ENCODE measurements at places on chromosomes 16 and 17. TPM values are rescaled to one million over a fixed set of nuclear protein-coding genes. Genes with fewer than 3 reads are reported as not detected.
A peak's percentile ranks its signal among the peaks of the same experiment; 100 is the strongest.

DNA sequence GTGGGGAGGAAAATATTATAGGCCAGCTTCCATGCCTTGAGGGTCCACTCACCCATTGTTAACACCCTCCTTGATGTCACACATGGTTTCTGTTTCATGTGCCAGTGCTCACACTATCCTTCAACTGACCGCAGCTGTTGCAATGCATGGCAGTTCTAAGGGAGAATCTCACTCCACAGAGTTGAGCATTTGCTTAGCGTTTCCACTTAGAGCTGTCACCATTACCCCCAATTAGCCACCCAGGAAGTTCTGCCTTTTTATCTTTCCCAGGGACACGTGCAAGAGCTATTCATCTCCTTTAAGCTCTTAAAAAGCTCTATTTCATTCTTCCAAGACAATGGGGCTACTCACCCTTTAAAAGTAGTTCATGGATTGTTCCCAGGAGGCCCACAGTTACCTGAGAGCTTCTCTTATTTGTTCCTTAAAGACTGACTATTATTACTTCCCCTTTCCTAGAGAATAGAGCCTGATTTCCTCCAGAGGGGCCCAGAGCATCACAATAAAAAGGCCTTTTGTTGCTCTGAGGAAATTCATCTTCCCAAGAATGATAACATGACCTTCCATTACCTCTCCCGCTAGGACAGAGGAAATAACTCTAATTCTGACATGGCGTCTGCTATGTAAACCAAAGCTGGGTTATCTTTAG is 126.8 kb downstream of the CACNG3 start:
- no peak overlapping the region for H3K27ac ChIP-seq
- no peak overlapping the region for H3K4me3 ChIP-seq
- no peaks in the 10 kb centered on the region for H3K4me1 ChIP-seq
- DNase-seq: no peak
- no peaks in the 10 kb centered on the region for H3K36me3 ChIP-seq

Gene MYH11
- total RNA-seq: 3.6 TPM

Gene SEPTIN12
- total RNA-seq: not detected

Gene KRT20
- not detected for total RNA-seq

Gene CSH1
- not detected for total RNA-seq

DNA sequence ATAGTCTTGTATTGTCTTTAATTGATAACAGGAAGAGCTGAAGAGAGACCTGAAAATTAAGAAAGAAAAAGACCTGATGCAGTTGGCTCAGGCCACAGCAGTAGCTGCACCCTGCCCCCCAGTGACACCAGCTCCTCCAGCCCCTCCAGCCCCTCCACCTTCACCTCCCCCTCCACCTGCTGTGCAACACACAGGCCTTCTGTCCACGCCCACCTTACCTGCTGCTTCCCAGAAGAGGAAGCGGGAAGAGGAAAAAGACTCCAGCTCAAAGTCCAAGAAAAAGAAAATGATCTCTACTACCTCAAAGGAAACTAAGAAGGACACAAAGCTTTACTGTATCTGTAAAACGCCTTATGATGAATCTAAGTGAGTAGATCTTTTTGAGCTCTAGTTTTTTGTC is 36.8 kb downstream of the C17orf58 start:
- H3K27ac ChIP-seq: no peak overlapping the region
- DNase-seq: no peak
- H3K4me3 ChIP-seq: no peak overlapping the region

DNA sequence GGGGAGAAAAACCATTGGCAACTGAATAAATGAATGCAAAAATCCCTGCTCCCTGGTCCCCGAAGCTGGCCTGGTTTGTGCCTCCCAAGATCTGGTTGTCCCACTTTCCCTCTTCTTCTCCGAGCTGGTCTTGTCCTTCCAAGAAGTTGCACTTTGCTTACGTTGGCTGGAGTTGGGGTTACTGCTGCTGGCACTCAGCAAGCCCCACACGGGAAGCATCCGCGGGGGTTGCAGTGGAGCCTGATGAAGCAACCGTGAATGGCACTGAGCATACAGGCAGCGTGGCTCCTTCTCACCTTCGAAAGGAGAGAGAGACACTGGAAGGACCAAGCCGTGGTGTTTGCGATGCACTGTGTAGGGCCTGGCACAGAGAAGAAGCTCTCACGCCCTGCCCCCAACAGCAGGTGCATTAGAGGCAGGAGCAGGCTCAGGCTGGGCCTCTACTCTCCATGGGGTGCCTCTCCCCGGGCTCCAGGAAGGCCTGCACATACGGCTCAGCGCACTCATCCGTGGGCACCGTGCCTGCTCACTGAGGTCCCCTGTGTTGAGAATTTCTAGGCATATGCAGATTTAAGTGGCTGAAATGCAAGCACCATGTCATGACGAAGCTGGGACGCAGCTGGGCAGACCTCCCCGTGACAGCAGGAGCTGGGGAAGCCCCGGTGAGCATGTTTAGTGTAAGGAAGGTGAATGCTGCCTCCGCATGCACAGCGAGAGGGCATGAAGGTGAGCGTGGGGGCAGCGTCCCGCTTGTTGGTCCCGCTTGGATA is 12.1 kb downstream of the CA5A start:
- no peak overlapping the region for H3K4me3 ChIP-seq
- no peaks in the 10 kb centered on the region for H3K27me3 ChIP-seq
- no peak overlapping the region for H3K27ac ChIP-seq
- H3K36me3 ChIP-seq: no peaks in the 10 kb centered on the region
- no peak for DNase-seq

- H3K27ac ChIP-seq: no peak overlapping the region
- no peaks in the 10 kb centered on the region for H3K27me3 ChIP-seq
- H3K36me3 ChIP-seq: no peaks in the 10 kb centered on the region
- no peak overlapping the region for H3K4me3 ChIP-seq
- H3K4me1 ChIP-seq: no peaks in the 10 kb centered on the region
Measured at GRCh38 chr16:3983081-3983520, 102.6 kb upstream of the CREBBP start.

Gene VKORC1
- 263 TPM for total RNA-seq

Gene PPP1R1B
- total RNA-seq: 0.46 TPM

Gene HAP1
- not detected for total RNA-seq

Gene TBC1D3E
- not detected for total RNA-seq

- H3K27me3 ChIP-seq: no peaks in the 10 kb centered on the region
- no peaks in the 10 kb centered on the region for H3K36me3 ChIP-seq
Measured at GRCh38 chr17:2351269-2351668, 14.0 kb downstream of the SGSM2 start.

GRCh38 chr17:67080804-67081203 is 36.5 kb downstream of the CACNG1 start:
- H3K27ac ChIP-seq: no peak overlapping the region
- H3K36me3 ChIP-seq: no peaks in the 10 kb centered on the region
- H3K27me3 ChIP-seq: no peaks in the 10 kb centered on the region
- DNase-seq: no peak

Gene MLKL
- 5.2 TPM for total RNA-seq

DNA sequence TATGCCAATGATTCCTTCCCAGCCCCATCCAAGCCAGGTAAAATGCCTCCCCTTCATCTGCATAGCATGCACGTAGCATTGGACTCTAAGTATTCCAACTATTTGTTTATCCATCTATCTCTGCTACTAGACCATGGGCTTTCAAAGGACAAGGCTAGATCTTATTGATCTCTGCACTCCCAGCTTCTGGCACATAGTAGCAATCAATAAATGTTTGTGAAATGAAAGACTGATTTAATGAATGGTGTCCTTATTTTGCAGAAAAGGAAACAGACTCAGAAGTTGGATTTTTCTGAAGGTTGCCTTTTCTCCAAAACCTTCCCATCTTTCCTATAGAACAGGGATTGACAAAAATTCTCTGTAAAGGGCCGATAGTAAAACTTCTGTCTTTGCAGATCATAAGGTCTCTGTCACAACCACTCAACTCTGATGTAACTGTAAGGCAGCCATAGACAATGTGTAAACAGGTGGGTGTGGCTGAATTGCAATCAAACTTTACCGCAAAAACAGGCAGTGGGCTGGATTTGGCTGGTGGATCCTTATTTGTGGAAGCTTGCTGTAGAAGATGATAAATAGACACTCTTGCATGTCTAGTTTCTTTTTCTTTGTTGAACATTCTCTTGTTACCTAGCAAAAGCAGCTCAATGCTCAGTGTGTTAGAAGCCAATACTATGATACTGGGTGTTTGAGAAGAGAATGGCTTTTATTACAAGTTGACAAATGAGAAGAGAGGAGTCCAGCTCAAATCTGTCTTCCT is 7.6 kb upstream of the CMTR2 start:
- H3K4me3 ChIP-seq: no peak overlapping the region
- peak overlapping the region; percentile 5 for H3K27ac ChIP-seq
- H3K27me3 ChIP-seq: no peaks in the 10 kb centered on the region
- no peak for DNase-seq
- no peaks in the 10 kb centered on the region for H3K36me3 ChIP-seq

GRCh38 chr17:50565402-50566350 is 5.2 kb downstream of the CACNA1G start:
- H3K4me1 ChIP-seq: peaks cover 9% of the 10 kb centered on the region
- no peaks in the 10 kb centered on the region for H3K36me3 ChIP-seq
- H3K4me3 ChIP-seq: no peak overlapping the region

Gene ALOX12B
- total RNA-seq: not detected

Gene SPN
- total RNA-seq: 0.60 TPM

GRCh38 chr16:1274767-1275166 is 18.9 kb downstream of the TPSD1 start:
- no peak overlapping the region for H3K4me3 ChIP-seq
- H3K27me3 ChIP-seq: no peaks in the 10 kb centered on the region
- H3K4me1 ChIP-seq: no peaks in the 10 kb centered on the region

Gene KRT25
- total RNA-seq: not detected

DNA sequence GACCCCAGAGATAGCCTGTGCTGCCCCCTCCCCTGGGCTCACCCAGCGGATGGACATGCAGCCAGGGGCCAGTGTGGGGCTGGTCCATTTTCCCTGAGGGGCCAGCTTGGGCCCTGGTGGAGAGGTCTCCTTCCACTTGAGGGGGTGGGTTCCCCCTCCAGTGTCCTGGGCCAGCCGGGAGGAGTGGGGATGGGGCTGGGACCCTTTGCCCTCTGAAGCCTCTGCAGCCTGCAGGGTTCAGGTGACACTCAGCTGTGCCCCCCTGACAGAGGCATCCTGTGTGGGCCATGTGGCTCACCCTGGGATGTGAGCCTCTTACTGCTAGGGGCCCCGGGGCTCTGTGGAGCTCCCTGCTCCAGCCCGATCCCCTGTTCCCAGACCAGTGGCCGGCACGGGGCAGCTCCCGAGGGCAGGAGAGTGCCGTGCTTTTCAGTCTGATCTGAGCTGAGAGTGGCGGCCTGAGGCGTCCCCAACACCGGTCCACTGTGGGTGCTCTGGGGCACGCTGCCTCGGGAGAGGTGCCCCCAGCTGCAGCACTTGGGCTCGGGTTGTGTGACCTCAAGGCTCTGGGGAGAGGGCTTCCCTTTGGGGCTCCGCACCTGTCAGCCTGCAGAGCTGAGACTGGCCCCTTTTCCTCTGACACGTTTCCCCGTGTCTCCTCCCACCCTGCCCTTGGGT is 439 bp upstream of the GNG13 start:
- DNase-seq: no peak
- no peak overlapping the region for H3K27ac ChIP-seq
- no peak overlapping the region for H3K4me3 ChIP-seq
- H3K4me1 ChIP-seq: no peaks in the 10 kb centered on the region
- H3K27me3 ChIP-seq: no peaks in the 10 kb centered on the region

Gene HERPUD1
- 185 TPM for total RNA-seq

DNA sequence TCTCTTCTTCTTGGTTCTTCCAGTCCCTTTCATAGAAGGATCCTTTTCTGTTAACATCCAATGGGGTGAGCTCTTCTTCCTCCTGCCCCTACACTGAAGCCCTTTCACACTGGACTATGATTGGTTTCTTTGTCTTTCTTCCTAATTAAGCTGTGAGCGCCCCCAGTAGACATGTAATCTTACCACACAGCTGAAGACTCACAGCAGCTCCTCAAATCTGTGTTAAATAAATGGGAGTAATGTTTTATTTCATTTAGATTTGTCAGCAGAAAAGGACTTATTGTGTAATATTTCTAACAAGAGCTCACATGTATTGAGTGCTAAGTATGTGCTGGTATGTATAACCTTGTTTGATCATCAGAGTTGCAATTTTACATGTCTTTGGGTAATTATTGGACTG is 55.7 kb downstream of the TOX3 start:
- H3K27me3 ChIP-seq: no peaks in the 10 kb centered on the region
- H3K36me3 ChIP-seq: no peaks in the 10 kb centered on the region
- no peak for DNase-seq
- peak overlapping the region; percentile 47 for H3K27ac ChIP-seq
- H3K4me3 ChIP-seq: no peak overlapping the region

- DNase-seq: no peak
- no peaks in the 10 kb centered on the region for H3K27me3 ChIP-seq
- H3K4me3 ChIP-seq: no peak overlapping the region
- no peaks in the 10 kb centered on the region for H3K4me1 ChIP-seq
- no peaks in the 10 kb centered on the region for H3K36me3 ChIP-seq
Measured at GRCh38 chr16:52309446-52310416, 237.2 kb downstream of the TOX3 start.

Gene RND2
- 2.7 TPM for total RNA-seq

- no peak for DNase-seq
- H3K4me3 ChIP-seq: no peak overlapping the region
- H3K27me3 ChIP-seq: no peaks in the 10 kb centered on the region
- no peaks in the 10 kb centered on the region for H3K4me1 ChIP-seq
- no peaks in the 10 kb centered on the region for H3K36me3 ChIP-seq
Measured at GRCh38 chr17:64337676-64338075, 53.0 kb downstream of the PECAM1 start.

- no peak overlapping the region for H3K27ac ChIP-seq
- no peaks in the 10 kb centered on the region for H3K4me1 ChIP-seq
- no peak overlapping the region for H3K4me3 ChIP-seq
- no peaks in the 10 kb centered on the region for H3K27me3 ChIP-seq
Measured at GRCh38 chr17:29393436-29393835, 3.3 kb downstream of the TAOK1 start.

- H3K4me3 ChIP-seq: no peak overlapping the region
- H3K27ac ChIP-seq: no peak overlapping the region
- H3K36me3 ChIP-seq: no peaks in the 10 kb centered on the region
- no peak for DNase-seq
- H3K4me1 ChIP-seq: no peaks in the 10 kb centered on the region
Measured at GRCh38 chr16:85820604-85821372, 21.3 kb downstream of the COX4I1 start.

- no peak overlapping the region for H3K27ac ChIP-seq
- no peaks in the 10 kb centered on the region for H3K27me3 ChIP-seq
- H3K4me3 ChIP-seq: no peak overlapping the region
Measured at GRCh38 chr17:37079735-37080134, 131.0 kb downstream of the AATF start.

Gene CA4
- 0.33 TPM for total RNA-seq

GRCh38 chr17:5919089-5919488 is 151.1 kb upstream of the WSCD1 start:
- no peaks in the 10 kb centered on the region for H3K4me1 ChIP-seq
- DNase-seq: no peak
- H3K36me3 ChIP-seq: no peaks in the 10 kb centered on the region
- H3K4me3 ChIP-seq: no peak overlapping the region

Gene CHRNE
- 1.5 TPM for total RNA-seq

Gene BMERB1
- total RNA-seq: 10.6 TPM

GRCh38 chr17:38701504-38702165 is 3.4 kb upstream of the MLLT6 start:
- DNase-seq: no peak
- H3K4me3 ChIP-seq: peak overlapping the region; percentile 86
- peaks cover 11% of the 10 kb centered on the region for H3K4me1 ChIP-seq
- H3K36me3 ChIP-seq: no peaks in the 10 kb centered on the region

Data from right lobe of liver (tissue), 6 donors.